Thoracic aorta (tissue), 2 donors: ENCODE measurements at places on chromosomes 16 and 17.

DNA sequence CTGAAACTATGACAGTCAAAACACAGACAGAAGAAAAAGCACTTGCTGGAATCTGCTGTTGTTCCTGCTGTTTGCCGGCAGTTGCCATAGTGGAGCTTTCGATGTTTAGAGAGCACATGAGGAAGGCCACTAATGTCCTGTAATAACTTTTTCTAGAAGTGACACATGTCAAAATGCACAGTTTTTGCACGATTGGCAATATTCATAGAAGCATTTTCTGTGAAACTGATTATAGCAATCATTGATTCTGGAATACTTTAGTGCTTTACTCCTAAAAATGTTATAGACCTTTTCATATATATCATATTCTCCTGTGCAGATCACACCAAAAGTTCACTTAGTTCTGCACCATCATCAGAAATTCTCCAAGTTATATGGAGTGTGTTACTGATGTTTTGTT, 407.0 kb upstream of the SOX9 start:
- no peaks in the 10 kb centered on the region for H3K4me1 ChIP-seq
- no peaks in the 10 kb centered on the region for H3K27me3 ChIP-seq
- H3K4me3 ChIP-seq, result no peak overlapping the region
- H3K36me3 ChIP-seq, result no peaks in the 10 kb centered on the region
- no peak for DNase-seq

DNA sequence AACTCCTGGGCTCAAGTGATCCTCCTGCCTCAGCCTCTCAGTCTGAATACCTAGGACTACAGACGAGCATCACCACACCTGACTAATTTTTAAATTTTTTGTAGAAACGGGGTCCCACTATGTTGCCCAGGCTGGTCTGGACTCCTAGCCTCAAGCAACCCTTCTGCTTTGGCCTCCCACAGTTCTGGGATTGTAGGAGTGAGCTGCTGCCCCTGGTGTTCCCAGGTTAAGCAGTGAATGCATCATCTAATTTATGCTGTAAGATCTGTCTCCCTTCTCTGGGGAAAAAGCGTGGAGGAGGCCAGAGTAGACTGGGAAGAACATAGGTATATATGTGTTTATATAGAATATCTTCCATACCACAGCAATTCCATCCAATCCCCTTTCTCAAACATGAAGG, 6.6 kb upstream of the N4BP1 start:
- no peak for DNase-seq
- peaks cover 10% of the 10 kb centered on the region for H3K4me1 ChIP-seq
- H3K27me3 ChIP-seq, result no peaks in the 10 kb centered on the region
- H3K27ac ChIP-seq, result no peak overlapping the region
- no peak overlapping the region for H3K4me3 ChIP-seq
- H3K36me3 ChIP-seq, result no peaks in the 10 kb centered on the region

DNA sequence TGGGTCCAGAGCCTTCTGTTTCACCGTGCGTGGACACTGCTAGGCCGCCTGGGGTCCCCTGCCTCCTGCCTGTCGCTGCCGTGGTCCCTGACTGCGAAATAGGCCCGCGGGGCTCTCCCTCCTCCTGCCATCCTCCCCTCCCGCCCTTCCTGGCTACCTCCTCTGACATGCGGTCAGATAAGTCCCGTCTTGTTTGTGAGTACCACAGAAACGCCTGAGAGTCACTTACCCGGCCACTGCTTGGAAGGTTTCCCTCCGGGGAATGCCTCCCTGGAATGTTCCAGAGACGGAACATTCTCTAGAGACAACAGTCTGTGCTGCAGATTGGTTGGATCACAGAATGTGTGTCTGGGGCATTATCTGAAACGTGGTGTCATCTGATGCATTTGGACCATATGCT, 22.7 kb downstream of the CIBAR2 start:
- H3K27me3 ChIP-seq, result no peaks in the 10 kb centered on the region
- H3K4me1 ChIP-seq, result peaks cover 13% of the 10 kb centered on the region
- H3K27ac ChIP-seq, result no peak overlapping the region
- H3K4me3 ChIP-seq, result no peak overlapping the region
- peaks cover 6% of the 10 kb centered on the region for H3K36me3 ChIP-seq

DNA sequence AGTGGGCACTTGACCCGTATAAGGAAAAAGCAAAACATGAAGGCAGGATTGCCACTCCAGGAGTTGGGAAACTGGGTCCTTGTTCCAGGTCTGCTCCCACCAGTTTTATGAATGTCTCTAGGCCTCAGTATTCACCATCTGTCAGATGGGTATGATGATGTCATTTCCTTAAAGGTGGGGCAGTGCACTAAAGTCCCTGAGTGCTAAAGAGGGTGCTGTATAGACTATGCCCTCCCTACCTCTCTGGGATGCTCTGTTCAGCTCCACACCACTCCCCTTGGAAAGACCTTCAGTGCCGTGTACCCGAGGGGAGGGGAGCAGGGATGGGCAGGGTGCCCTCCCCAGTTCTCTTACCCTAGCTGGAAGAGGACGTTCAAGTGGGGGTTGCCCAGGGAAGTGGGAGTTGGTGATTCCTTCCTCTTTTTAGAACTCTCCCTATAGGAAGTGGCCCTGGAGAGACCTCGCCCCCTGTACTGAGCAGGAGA, 2.2 kb downstream of the LASP1 start:
- H3K4me3 ChIP-seq, result peak overlapping the region; percentile 100
- no peak for DNase-seq
- H3K27ac ChIP-seq, result peak overlapping the region; percentile 98
- H3K27me3 ChIP-seq, result no peaks in the 10 kb centered on the region
- peaks cover 47% of the 10 kb centered on the region for H3K4me1 ChIP-seq
- H3K36me3 ChIP-seq, result no peaks in the 10 kb centered on the region

- no peaks in the 10 kb centered on the region for H3K36me3 ChIP-seq
- H3K4me3 ChIP-seq, result no peak overlapping the region
- no peak for DNase-seq
- H3K27me3 ChIP-seq, result no peaks in the 10 kb centered on the region
- no peak overlapping the region for H3K27ac ChIP-seq
These were observed 775.8 kb downstream of the CDH11 start for GRCh38 chr16:64346080-64346479.

- H3K4me3 ChIP-seq, result peak overlapping the region; percentile 90
- H3K4me1 ChIP-seq, result peaks cover 14% of the 10 kb centered on the region
- peak overlapping the region; percentile 96 for H3K27ac ChIP-seq
- H3K27me3 ChIP-seq, result no peaks in the 10 kb centered on the region
- DNase-seq, result no peak
- H3K36me3 ChIP-seq, result peaks cover 22% of the 10 kb centered on the region
These were observed 474 bp downstream of the CLN3 start for GRCh38 chr16:28491230-28491969.

- DNase-seq, result no peak
- H3K36me3 ChIP-seq, result no peaks in the 10 kb centered on the region
- H3K27me3 ChIP-seq, result no peaks in the 10 kb centered on the region
These were observed 61.2 kb upstream of the RBFOX1 start for GRCh38 chr16:7271486-7271885.

DNA sequence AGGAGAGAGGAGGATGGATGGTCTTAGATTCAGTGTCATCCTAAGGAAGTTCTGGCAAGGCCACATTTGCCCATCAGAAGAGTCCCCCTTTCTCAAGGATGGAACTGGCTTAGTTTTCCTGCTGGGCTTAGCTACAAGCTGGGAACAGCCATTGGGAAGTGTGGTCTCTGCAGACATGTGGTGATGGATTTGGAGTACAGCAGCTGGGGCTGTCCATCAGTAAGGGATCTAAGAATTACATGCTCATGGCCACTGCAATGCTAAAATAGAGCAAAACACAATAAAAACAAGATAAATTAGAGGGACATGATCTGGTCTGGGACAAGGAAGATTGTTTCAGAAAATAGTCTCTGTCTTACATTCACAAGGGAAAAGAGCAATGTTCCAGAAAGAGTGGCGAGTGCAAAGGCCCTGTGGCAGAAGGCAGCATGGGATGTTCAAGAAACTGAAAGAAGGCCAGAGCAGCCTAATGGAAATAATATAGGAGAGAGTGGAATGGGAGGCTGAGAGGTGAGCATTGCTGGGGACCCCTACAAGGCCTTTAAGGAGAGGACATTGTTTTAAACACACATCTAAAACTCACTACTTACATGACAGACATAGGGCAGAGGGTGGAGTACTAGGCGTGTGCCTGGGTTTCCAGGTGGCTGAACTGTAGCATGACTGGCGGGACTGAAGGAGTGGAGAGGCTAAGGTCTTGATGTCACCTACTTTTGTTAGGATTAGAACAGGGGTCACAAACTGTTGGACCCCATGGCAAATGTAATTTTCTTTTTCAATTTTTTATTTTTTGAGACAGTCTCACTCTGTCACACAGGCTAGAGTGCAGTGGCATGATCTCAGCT, 17.0 kb upstream of the TOX3 start:
- H3K4me3 ChIP-seq, result no peak overlapping the region
- DNase-seq, result no peak
- H3K36me3 ChIP-seq, result no peaks in the 10 kb centered on the region
- H3K27ac ChIP-seq, result no peak overlapping the region
- H3K4me1 ChIP-seq, result no peaks in the 10 kb centered on the region
- no peaks in the 10 kb centered on the region for H3K27me3 ChIP-seq

GRCh38 chr16:5062790-5063765, 2.7 kb downstream of the C16orf89 start:
- no peaks in the 10 kb centered on the region for H3K27me3 ChIP-seq
- no peak overlapping the region for H3K27ac ChIP-seq
- no peak overlapping the region for H3K4me3 ChIP-seq
- no peak for DNase-seq
- no peaks in the 10 kb centered on the region for H3K4me1 ChIP-seq
- H3K36me3 ChIP-seq, result no peaks in the 10 kb centered on the region

- no peak overlapping the region for H3K27ac ChIP-seq
- no peaks in the 10 kb centered on the region for H3K27me3 ChIP-seq
- H3K4me3 ChIP-seq, result no peak overlapping the region
- no peak for DNase-seq
These were observed 148.9 kb upstream of the COX10 start for GRCh38 chr17:13920413-13920812.

- no peaks in the 10 kb centered on the region for H3K27me3 ChIP-seq
- no peak for DNase-seq
- peaks cover 10% of the 10 kb centered on the region for H3K4me1 ChIP-seq
- H3K36me3 ChIP-seq, result peaks cover 6% of the 10 kb centered on the region
These were observed 172.5 kb downstream of the AHSP start for GRCh38 chr16:31700200-31700529.

DNA sequence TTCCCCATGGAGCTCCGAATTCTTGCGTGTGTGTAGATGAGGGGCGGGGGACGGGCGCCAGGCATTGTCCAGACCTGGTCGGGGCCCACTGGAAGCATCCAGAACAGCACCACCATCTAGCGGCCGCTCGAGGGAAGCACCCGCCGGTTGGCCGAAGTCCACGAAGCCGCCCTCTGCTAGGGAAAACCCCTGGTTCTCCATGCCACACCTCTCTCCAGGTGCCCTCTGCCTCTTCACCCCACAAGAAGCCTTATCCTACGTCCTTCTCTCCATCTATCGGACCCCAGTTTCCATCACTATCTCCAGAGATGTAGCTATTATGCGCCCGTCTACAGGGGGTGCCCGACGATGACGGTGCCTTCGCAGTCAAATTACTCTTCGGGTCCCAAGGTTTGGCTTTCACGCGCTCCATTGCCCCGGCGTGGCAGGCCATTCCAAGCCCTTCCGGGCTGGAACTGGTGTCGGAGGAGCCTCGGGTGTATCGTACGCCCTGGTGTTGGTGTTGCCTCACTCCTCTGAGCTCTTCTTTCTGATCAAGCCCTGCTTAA, 617 bp upstream of the SENP3 start:
- peaks cover 36% of the 10 kb centered on the region for H3K4me1 ChIP-seq
- H3K4me3 ChIP-seq, result peak overlapping the region; percentile 97
- no peaks in the 10 kb centered on the region for H3K27me3 ChIP-seq
- peaks cover 16% of the 10 kb centered on the region for H3K36me3 ChIP-seq
- H3K27ac ChIP-seq, result peak overlapping the region; percentile 93

DNA sequence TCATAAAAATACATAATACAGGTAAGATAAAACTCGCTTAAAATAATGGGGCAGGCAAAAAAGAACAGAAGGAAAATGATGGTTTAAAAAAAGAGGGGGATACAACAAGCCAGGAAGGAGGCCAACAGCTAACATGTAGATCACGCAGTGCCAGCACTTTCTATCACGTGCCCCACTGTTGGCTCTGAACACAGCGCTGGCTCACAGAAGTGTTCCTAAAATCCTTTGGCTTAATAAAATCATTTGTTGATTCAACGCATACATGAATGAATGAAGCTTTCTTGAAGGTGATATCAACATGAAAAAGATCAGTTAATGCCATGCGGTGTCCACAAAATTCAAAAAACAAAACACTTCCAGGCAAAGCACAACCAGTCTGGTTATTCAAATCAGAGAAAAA, 8.5 kb downstream of the ITGAE start:
- no peaks in the 10 kb centered on the region for H3K36me3 ChIP-seq
- no peak for DNase-seq
- peaks cover 6% of the 10 kb centered on the region for H3K4me1 ChIP-seq
- no peak overlapping the region for H3K4me3 ChIP-seq

DNA sequence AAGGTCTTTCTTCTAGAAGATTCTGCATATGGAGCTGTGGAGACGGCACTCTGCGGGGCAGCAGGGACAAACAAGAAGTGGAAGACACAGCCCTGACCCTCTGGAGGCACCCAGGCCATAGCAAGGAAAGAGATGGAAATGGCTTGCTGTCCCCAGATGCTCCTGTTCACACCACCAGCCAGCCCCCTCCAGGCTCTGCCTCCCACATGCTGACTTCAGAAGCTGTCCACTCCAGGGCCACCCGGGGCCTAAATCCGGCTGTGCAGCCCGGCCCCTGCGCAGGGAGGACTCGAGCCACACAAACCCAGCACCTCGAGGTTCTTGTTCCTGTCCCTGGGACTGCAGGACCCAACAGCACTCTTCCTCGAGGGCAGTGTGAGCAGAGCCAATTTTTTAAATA, 16.6 kb downstream of the RBFOX3 start:
- H3K27ac ChIP-seq, result no peak overlapping the region
- H3K4me1 ChIP-seq, result no peaks in the 10 kb centered on the region
- no peaks in the 10 kb centered on the region for H3K36me3 ChIP-seq

GRCh38 chr16:87047221-87048037, 269.8 kb downstream of the C16orf95 start:
- no peaks in the 10 kb centered on the region for H3K36me3 ChIP-seq
- H3K4me3 ChIP-seq, result no peak overlapping the region
- no peak overlapping the region for H3K27ac ChIP-seq
- no peaks in the 10 kb centered on the region for H3K27me3 ChIP-seq
- DNase-seq, result no peak

DNA sequence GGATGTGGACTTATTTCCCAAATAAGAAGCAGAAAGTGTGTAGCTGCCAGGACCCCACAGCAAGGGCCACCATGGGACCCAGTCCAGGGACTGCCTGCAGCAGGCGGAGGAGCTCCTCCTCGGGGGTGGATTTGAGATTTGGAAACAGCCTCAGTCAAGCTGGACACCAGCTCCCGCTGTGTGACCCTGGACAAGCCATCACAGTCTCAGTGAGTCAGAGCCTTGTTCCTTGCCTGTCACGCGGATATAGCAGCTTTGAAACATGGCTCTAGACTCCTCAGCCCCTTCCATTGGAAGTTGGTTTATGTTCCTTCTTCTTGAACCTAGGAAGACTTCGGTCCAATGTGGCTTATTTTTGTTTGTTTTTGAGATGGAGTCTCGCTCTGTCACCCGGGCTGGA, 12.5 kb upstream of the DPEP1 start:
- H3K36me3 ChIP-seq, result no peaks in the 10 kb centered on the region
- no peak overlapping the region for H3K27ac ChIP-seq

- H3K27ac ChIP-seq, result no peak overlapping the region
- H3K27me3 ChIP-seq, result no peaks in the 10 kb centered on the region
- H3K4me3 ChIP-seq, result no peak overlapping the region
- no peaks in the 10 kb centered on the region for H3K36me3 ChIP-seq
- no peaks in the 10 kb centered on the region for H3K4me1 ChIP-seq
- no peak for DNase-seq
These were observed 106.9 kb downstream of the SYCE1L start for GRCh38 chr16:77306075-77306474.
